ENCODE measurements at places on chromosomes 11 and 22.

DNA sequence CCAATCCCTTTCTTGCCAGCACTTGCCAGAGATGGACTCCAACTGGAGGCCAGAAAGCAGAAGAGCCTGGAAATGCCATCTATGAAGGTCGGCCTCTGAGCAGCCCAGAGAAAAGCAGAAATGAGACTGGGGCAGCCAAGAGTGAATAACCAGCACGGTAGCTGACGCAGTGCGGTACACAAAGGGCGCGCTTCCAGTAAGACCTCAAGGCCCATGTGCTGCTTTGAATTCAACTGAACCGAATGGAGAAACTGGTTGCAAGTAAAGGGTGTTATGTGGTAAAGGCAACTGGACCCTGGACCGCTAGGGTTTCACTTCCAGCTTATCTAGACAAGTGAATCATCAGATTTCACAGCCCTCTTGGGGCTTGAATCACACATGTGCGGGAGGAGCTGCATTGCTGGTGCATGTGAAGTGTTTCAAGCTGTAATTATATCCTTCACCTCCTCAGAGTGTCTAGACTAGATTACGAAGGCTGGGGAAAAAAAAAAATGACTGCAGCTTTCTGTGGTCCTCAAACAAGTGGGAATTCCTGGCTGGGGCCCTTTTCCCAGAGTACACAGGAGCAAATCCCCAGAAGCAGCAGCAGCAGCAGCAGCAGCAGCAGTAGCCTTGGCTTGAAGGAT is 128.9 kb downstream of the CCDC34 start:
- DNase-seq, result no peak

DNA sequence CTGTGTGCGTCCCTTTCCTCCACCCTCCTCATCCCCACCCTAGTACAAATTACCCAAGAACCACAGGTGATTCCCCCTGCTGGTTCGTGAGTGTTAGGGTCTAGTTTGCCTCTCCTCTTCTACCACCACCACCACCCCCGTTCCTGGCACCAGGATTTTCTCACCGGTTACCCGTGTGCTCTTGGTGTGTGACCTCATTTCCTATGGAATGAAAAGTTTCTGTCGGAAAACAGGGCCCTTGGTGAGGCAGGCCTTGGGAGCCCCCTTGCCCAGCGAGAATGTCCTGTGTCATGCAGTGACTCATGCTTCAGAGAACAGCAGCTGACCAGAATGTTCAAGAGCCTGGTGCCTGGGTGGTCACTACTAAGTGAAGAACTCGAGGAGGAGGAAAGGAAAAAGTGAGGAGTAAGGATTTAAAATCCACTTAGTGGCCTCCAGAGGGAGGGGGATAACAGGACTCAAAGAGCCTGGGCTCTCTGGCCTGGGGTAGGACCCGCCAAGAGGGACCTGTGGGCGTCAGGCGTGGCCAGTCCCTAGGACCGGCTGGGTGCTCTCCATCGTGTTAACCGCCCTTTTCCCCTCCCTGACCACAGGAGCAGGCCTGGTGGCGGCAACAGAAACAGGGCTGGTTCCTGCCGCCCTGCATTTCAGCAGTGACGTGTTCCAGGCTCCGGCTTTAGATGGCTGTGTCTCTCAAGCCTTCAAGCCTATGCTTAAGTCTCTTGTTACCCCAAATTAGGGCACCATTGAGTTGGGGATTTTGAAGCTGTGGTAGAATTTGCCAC is 30.2 kb downstream of the C22orf31 start:
- DNase-seq, result peak; percentile 26

DNA sequence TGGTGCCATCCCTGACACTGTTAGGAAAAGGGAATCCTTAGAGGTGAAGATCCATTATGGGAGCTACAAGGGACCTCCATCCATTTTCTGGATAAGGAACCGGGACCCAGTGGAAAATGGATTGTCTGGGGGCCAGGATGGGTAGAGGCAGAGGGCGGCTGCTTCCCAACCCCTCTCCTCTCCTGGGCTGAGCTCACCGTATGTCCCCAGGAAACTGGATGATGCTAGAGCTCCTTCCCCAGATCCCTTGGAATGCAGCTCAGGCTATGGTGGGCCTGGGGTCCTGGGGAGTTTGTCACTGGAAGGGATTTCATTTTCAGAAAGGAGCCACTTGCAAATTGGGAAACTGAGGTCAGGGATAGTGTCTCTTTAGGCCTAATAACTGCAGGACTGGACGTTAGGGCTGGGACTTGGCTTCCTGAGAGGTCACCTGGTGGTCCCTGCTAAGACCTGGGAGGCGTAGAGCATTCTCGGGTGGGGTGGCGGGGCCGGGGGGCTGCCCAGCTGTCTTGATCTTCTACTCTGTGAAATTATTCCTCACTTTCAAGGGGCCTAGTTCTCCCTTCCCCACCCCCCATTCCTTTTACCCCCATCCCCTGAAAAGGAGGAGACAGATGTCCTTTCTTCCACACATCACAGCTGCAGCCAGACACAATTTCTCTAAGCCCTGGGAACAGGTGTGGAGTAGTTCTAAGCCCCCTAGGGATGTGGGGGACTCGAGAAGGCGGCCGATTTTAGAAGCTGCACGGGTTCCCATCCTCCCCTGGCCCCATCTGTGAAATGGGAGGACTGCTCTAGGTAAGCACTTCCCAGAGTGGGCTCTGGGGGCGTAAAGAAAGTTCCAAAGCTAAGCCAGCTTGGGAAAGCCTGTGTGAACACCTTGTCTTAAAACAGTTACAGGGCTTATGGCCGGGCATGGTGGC is 99.8 kb downstream of the PKNOX2 start:
- no peak for DNase-seq

DNA sequence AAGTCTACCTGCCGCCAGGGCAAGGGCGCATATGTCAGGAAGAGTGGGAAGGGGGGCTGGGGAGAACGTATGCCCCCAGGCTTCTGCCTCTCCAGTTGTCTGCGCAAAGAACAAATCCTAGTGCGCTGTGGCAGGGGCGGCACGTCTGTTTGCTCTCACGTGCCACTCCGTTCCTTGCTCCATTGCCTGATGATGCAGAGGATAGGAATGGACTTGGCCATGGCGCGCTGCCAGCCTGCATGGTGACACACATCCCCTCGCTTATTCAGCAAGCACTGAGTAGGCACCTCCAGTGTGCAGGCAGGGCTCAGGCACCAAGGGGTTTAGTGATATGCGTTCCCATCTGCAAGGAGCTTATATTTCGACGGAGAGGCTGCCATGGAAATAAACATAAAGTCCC is 45.4 kb upstream of the SLC22A12 start:
- no peak for DNase-seq

GRCh38 chr11:12050470-12051286 is 42.3 kb upstream of the DKK3 start:
- DNase-seq, result no peak

- DNase-seq, result no peak
These were observed 324.2 kb downstream of the DCDC1 start for GRCh38 chr11:31045335-31045734.

DNA sequence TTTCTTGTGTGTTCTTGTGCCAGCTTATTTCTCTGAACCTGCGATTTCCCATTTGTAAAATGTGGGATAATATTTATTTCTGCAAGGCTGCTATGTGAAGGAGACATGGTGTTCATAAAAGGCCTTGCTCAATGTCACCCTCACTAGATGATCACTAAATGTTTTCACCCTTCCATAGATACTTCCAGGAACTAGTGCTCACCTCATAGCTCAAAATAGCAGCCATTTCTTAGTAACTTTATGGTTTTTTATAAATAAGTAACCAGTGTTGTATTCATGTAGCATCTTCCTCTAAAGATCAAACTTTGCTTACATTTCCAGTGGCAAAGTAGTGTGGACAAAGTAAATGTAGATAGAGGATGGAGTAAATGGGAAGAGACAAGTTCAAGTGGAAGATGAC is 23.8 kb downstream of the SYTL2 start:
- DNase-seq, result no peak

DNA sequence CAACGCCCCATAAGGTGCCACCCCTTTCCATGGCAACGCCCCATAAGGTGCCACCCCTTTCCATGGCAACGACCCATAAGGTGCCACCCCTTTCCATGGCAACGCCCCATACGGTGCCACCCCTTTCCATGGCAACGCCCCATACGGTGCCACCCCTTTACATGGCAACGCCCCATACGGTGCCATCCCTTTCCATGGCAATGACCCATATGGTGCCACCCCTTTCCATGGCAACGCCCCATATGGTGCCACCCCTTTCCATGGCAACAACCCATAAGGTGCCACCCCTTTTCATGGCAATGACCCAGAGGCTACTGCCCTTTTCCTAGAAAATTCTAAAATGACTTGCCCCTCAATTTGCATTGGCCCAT is 72.1 kb downstream of the BRD1 start:
- DNase-seq, result no peak

DNA sequence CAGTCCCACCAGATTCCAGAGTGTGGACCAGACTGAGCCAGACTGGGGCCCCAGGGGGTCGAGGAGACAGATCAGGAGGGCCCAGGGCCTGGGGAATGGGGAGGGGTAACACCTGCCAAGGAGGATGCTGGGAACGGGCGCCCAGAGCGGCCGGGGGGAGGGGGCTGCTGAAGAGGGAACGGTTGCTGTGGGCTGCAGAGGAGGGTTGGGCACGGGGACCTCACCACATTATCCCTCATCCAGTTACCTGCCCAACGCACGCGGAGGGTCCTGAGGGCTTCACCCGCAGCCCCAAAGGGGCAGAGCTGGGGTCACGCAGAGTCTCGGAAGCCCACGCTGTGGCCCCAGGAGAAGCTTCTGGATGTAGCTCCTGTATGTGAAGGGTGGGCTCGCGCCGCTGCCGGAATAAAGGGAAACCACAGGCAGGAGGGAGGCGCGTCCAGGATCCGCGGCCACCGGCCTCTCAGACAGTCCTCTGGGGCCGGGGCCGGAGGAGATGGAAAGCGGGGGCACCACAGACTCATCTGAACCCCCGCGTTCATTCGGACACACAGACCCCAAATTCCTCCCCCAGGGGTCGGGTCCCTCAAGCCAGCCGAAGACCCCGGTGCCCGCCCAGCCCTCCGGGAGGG is 866 bp upstream of the SELENOO start:
- no peak for DNase-seq

GRCh38 chr11:86931548-86932258 is 23.5 kb downstream of the FZD4 start:
- DNase-seq, result no peak

DNA sequence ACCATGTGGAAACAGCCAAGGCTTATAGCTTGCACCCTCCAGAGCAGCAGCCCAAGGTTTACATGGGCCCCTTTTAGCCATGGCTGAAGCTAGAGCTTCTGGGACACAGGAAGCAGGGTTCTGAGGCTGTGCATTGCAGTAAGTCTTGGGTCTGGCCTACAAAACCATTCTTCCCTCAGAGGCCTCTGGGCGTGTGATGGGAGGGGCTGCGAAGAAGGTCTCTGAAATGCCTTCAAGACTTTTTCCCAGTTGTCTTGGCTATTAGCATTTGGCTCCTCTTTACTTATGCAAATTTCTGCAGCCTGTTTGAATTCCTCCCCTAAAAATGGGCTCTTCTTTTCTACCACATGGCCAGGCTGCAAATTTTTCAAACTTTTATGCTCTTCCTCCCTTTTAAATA is 109.5 kb downstream of the BBOX1 start:
- no peak for DNase-seq

DNA sequence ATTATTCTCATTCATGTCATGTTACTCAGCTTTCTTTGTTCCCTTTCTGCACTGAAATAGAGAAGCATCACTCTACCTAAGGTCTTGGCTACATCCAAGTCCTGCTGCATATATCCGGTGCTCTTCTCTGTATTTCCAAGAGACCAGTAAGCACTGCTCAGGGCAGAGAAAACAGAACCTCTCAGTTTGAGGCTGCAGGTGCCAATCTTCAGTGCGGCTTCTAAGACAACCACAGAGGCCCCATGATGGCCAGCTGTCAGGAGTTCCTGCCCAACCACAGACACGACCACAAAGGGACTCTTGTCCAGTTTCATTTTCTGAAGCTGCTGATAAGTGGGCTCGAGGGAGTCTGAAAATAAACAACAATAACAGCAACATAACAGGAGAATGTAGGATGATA is 378.4 kb upstream of the PITPNB start:
- no peak for DNase-seq

DNA sequence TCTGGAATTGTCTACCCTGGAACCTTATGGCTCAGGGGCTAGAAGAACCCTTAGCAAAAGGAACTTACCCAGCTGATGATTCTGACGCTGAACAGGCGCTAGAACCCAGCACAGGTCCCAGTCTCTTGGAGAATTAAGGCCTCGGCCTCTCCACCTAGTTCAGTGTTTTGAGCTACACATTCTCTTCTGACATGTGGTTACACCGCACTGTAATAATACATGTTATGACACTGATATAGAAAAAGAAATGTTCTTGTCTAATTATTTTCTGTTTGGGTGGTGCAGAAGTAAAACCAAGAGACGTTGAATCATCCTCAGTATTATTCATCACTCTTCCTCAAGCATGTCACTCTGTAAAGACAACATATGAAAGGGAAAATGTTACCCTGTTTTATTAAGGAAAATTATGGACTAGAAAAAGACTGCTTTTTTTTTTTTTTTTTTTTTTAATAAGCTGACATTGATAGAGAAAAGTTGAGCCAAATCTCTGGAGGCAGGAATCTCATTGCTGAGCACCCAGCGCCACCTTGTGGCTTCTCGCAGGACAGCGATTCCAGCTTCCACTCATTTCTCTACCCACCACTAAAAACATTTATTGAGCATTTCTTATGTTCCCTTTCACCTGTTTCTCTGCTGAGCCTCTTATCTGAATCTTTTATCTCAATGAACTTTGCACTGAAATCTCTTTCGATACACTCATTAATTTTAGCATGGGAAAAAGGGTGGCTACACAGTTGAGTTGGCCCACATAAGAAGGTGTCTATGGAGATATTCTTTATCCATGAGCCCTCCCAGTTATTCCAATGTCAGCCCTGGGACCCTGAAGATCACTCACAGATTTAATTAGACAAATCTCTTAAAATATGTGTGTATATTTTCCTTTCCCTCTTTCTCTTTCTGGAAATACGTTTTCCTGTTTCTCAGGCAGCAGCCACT is 12.6 kb upstream of the APLNR start:
- DNase-seq, result peak; percentile 74

- DNase-seq, result no peak
These were observed 8.2 kb downstream of the SF1 start for GRCh38 chr11:64770120-64770519.

GRCh38 chr11:65524741-65525545 is at the start of gene SCYL1:
TSS of gene SCYL1 (plus strand) at chr11:65525083. CDS start at chr11:65525154, 71 bp downstream.
- peak; percentile 87 for DNase-seq

GRCh38 chr11:10653261-10653660 is 40.3 kb downstream of the IRAG1 start:
- DNase-seq, result no peak

DNA sequence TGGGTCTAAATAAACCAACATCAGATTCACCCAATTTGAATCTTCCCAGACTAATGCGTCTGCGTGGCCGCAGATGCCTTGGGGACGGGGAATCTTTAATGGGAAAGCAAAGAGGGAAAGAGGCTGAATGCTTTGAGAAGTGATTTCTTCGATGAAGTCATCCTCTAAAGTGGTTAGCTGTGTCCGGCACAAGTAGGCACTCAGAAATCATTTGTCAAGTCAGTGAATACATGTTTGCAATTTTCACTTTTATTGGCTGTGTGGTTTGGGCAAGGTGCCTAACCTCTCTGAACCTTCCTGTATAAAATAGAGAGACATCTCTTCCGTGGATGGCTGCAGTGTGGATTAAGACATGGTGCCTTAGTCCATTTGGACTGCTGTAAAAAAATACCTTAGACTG is 19.7 kb upstream of the IFT27 start:
- DNase-seq, result no peak

GRCh38 chr22:48275412-48275811 is 1513.0 kb downstream of the TBC1D22A start:
- no peak for DNase-seq

- DNase-seq, result peak; percentile 77
These were observed 6.4 kb downstream of the LTBP3 start for GRCh38 chr11:65551572-65552387.
